ENCODE measurements at places on chromosomes 1 and 21. TPM values are rescaled to one million over a fixed set of nuclear protein-coding genes. Genes with fewer than 3 reads are reported as not detected.

GRCh38 chr1:171909711-171910110, 68.4 kb downstream of the DNM3 start:
- H3K36me3 ChIP-seq, result no peaks in the 10 kb centered on the region
- H3K4me1 ChIP-seq, result no peaks in the 10 kb centered on the region
- H3K27ac ChIP-seq, result no peak overlapping the region
- no peaks in the 10 kb centered on the region for H3K27me3 ChIP-seq

DNA sequence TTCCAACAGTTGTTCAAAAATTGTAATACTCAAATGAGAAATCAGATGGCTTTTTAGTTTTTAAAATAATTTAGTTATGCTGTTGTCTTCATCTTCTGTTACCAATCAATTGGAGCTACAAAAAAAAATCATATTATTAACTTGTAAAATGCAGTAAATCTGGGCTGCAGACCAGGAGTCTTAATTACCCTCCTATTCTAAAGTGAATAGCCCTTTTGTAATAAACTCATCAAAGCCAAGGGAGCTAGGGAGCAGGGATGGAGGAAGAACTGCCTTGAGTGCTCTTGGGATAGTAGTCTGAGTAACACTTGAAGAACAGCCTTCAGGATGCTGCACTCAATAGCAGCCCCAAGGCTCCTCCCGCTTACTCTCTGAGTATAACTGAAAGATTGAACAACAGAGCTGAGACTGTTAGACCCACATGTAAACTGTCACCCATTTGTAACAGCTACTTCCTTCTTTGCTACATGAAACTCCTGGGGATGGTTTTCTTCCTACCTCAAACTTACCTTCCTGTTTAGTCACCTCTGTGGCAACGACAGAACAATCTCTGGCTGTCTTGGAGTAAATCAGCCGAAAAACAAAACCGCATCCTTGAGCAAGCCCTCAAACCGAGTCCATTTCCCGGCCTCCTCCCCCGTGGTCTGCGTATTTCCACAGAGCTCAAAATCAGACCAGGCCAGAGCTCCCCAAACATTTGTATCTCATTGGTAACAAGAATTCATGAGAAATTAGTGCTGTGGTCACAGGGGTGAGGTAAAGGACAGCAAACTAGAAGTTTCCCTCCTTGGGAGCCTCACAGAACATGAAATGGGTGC, 55.9 kb downstream of the CD58 start:
- H3K27ac ChIP-seq, result peak overlapping the region; percentile 65
- peaks cover 12% of the 10 kb centered on the region for H3K4me1 ChIP-seq
- H3K36me3 ChIP-seq, result peaks cover 20% of the 10 kb centered on the region
- H3K4me3 ChIP-seq, result no peak overlapping the region
- DNase-seq, result no peak

- no peak overlapping the region for H3K27ac ChIP-seq
- H3K4me3 ChIP-seq, result no peak overlapping the region
- no peaks in the 10 kb centered on the region for H3K36me3 ChIP-seq
- no peak for DNase-seq
- peaks cover 31% of the 10 kb centered on the region for H3K27me3 ChIP-seq
Observed at GRCh38 chr1:202240956-202241355, 47.4 kb downstream of the LGR6 start.

Gene PRKACB
- total RNA-seq, result 44.5 TPM

Gene CD1D
- total RNA-seq, result 2.4 TPM

GRCh38 chr1:6982443-6982842, 197.2 kb downstream of the CAMTA1 start:
- no peaks in the 10 kb centered on the region for H3K27me3 ChIP-seq
- no peaks in the 10 kb centered on the region for H3K36me3 ChIP-seq
- no peak for DNase-seq

DNA sequence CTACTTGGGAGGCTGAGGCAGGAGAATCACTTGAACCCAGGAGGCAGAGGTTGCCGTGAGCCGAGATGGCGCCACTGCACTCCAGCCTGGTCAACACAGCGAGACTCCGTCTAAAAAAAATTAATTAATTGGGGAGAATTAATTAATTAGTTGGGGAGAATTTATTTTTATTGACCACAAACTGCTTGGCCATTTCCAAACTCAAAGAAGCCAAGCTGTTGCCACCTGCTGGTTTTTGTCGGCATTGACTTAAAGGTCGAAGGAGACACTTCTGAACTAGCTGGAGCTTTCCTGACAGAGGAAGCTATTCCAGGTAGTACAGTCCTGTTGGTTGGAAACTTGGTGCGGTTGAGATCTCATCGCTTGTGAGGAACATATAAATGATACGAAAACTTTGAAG, 13.1 kb downstream of the MAP1LC3C start:
- no peak overlapping the region for H3K27ac ChIP-seq
- no peaks in the 10 kb centered on the region for H3K27me3 ChIP-seq
- no peak for DNase-seq
- H3K4me3 ChIP-seq, result no peak overlapping the region
- H3K36me3 ChIP-seq, result no peaks in the 10 kb centered on the region

Gene TSPAN1
- total RNA-seq, result 2.2 TPM

- H3K36me3 ChIP-seq, result peaks cover 12% of the 10 kb centered on the region
- no peak for DNase-seq
- no peak overlapping the region for H3K4me3 ChIP-seq
- no peaks in the 10 kb centered on the region for H3K4me1 ChIP-seq
- no peaks in the 10 kb centered on the region for H3K27me3 ChIP-seq
Observed at GRCh38 chr1:20997602-20998224, 179.0 kb downstream of the EIF4G3 start.

DNA sequence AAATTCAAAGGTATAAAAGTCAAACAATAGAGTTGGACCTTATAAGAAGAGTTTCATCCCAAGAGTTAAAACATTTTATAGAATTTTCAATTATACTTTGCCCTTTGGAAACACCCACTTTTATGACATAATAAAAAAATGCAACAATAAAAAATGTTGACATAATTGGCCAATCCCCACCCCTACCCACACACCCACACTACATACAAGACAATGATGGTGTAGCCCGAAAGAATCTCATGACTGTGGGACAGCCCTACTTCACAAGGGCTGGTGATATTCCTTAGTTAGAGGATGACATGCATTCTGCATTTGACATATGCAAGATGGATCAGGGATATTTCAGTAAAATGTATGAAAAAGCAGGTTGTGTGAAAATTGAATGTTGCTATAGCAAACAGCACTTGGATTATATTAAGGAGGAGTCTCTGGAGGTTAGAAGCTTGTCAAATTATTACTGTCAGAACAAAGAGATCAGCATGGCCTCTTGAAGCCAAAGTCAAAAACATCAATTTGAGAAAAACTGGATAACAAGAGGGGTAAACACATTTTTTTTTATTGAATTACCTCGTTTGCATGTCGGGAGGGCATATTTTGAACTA, 133.0 kb upstream of the SAMSN1 start:
- H3K27ac ChIP-seq, result no peak overlapping the region
- no peaks in the 10 kb centered on the region for H3K36me3 ChIP-seq
- DNase-seq, result no peak
- H3K27me3 ChIP-seq, result no peaks in the 10 kb centered on the region
- no peak overlapping the region for H3K4me3 ChIP-seq
- no peaks in the 10 kb centered on the region for H3K4me1 ChIP-seq

Gene FAM43B
- total RNA-seq, result 7.4 TPM

- H3K36me3 ChIP-seq, result no peaks in the 10 kb centered on the region
- H3K4me3 ChIP-seq, result no peak overlapping the region
- no peaks in the 10 kb centered on the region for H3K27me3 ChIP-seq
- no peaks in the 10 kb centered on the region for H3K4me1 ChIP-seq
- no peak overlapping the region for H3K27ac ChIP-seq
Observed at GRCh38 chr1:22712502-22713271, 2.0 kb downstream of the EPHB2 start.

DNA sequence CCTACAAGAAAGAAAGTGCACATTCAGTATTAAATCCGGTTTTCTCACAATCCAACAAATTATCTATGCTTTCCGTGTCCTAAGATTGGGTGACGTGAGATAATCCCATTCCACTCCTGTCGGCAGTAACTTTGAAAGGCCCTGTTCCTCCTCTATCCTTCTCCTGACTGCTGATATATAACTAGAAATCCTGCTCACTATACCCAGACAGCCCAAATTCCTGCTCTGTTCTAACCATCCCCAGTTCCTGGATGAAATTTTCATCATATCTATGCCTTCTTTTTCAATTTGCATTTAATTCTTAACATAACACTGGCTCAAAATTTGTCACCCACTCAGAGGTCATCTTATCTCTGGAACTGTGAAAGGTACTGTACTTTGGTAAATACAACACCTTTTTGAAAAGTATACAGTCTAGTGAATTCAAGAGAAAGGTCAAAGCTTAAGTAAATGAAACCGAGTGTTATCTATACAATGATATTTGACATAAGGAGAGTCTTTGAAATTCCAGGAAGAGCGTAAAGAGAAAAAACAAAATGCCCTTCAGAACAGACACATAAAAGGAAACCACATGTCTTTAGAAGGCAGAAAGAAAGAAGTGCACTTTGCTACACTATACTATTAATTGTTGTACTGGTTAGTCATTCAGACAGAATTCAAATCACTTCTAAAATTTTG, 200.5 kb upstream of the NEGR1 start:
- H3K27ac ChIP-seq, result no peak overlapping the region
- no peaks in the 10 kb centered on the region for H3K27me3 ChIP-seq
- H3K4me1 ChIP-seq, result no peaks in the 10 kb centered on the region
- no peaks in the 10 kb centered on the region for H3K36me3 ChIP-seq
- H3K4me3 ChIP-seq, result no peak overlapping the region

GRCh38 chr1:9909234-9910046, 629 bp downstream of the CTNNBIP1 start:
- H3K36me3 ChIP-seq, result no peaks in the 10 kb centered on the region
- peak overlapping the region; percentile 99 for H3K4me3 ChIP-seq
- peaks cover 29% of the 10 kb centered on the region for H3K4me1 ChIP-seq
- no peaks in the 10 kb centered on the region for H3K27me3 ChIP-seq

Gene KCNE2
- total RNA-seq, result not detected

GRCh38 chr1:215718575-215719287, 151.6 kb downstream of the KCTD3 start:
- H3K4me1 ChIP-seq, result no peaks in the 10 kb centered on the region
- no peaks in the 10 kb centered on the region for H3K27me3 ChIP-seq
- no peak overlapping the region for H3K27ac ChIP-seq
- no peaks in the 10 kb centered on the region for H3K36me3 ChIP-seq
- no peak overlapping the region for H3K4me3 ChIP-seq
- DNase-seq, result no peak

GRCh38 chr1:64451440-64451839, 18.5 kb upstream of the CACHD1 start:
- no peaks in the 10 kb centered on the region for H3K36me3 ChIP-seq
- no peak overlapping the region for H3K27ac ChIP-seq
- no peak overlapping the region for H3K4me3 ChIP-seq
- no peak for DNase-seq
- no peaks in the 10 kb centered on the region for H3K27me3 ChIP-seq
- no peaks in the 10 kb centered on the region for H3K4me1 ChIP-seq

GRCh38 chr21:35994613-35995012, 65.7 kb downstream of the SETD4 start:
- H3K4me3 ChIP-seq, result no peak overlapping the region
- peaks cover 44% of the 10 kb centered on the region for H3K27me3 ChIP-seq
- H3K27ac ChIP-seq, result no peak overlapping the region
- no peaks in the 10 kb centered on the region for H3K4me1 ChIP-seq

DNA sequence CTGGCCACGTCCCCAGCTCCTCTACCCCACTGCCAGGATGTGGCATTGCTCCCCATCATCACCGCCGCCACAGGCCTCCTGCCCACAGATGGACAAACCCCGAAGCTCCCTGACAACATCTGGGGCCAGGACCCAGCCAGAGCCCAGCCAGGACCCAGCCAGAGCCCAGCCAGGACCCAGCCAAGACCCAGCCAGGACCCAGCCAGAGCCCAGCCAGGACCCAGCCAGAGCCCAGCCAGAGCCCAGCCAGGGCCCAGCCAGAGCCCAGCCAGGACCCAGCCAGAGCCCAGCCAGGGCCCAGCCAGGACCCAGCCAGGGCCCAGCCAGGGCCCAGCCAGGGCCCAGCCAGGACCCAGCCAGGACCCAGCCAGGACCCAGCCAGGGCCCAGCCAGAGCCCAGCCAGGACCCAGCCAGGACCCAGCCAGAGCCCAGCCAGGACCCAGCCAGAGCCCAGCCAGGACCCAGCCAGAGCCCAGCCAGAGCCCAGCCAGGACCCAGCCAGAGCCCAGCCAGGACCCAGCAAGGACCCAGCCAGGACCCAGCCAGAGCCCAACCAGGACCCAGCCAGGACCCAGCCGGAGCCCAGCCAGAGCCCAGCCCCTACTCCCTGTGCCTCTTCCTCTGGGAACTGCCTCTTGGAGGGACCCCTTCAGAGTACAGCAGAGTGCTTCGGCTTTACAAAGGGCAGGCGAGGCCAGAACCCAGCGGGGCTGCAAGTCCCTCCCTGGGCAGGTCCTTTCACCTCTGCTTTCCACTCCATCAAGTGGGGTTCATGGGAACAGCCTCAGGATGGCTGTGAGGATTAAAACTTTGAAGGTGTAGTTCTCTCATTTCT, 43.7 kb downstream of the DISP3 start:
- no peak overlapping the region for H3K4me3 ChIP-seq
- H3K36me3 ChIP-seq, result no peaks in the 10 kb centered on the region
- no peaks in the 10 kb centered on the region for H3K27me3 ChIP-seq
- no peaks in the 10 kb centered on the region for H3K4me1 ChIP-seq
- H3K27ac ChIP-seq, result no peak overlapping the region

DNA sequence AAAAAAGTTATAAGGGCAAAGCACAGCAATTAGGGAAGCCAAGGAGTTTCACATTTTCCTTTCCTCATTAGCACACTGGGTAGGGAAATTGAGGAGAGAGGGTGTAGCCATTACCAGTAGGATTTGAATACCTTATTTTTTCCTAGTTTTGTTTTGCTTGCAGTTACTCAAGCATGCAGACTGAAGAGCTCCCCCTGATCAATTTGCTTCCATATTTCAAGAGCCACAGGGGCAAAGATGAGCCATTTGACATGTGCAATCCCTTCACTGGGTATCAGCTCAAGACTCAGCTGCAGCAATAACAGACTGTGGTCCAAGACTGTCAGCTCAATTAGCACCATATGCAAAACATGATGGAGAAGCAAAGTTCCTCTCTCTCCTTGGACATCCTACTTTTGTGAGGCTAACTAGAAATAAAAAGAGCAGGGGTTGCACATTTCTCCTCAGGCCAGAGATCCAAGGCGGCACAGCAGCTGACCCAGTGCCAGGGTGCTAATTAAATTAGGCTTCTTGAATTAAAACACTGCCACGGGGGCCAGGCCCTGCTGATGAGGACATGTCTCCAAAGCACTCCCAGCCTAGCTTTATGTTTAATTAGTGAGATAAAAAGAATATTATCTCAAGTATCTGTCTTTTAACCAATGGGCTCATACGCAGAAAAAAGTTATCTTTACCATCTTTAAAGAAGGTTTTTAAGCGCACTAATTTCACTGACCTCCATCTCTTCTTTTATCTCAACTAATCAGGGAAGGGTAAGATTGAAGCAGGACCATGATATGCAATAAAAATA, 36.7 kb upstream of the LRRC53 start:
- H3K4me3 ChIP-seq, result no peak overlapping the region
- no peaks in the 10 kb centered on the region for H3K27me3 ChIP-seq
- H3K36me3 ChIP-seq, result no peaks in the 10 kb centered on the region
- DNase-seq, result no peak
- no peaks in the 10 kb centered on the region for H3K4me1 ChIP-seq

Gene RGS7
- total RNA-seq, result not detected

GRCh38 chr21:45000637-45001133, 60.9 kb downstream of the SLX9 start:
- no peak overlapping the region for H3K4me3 ChIP-seq
- H3K27me3 ChIP-seq, result no peaks in the 10 kb centered on the region
- peak overlapping the region; percentile 31 for H3K27ac ChIP-seq
- H3K4me1 ChIP-seq, result peaks cover 7% of the 10 kb centered on the region
- H3K36me3 ChIP-seq, result no peaks in the 10 kb centered on the region
